ENCODE measurements at places on chromosomes 6 and 20. TPM values are rescaled to one million over a fixed set of nuclear protein-coding genes. Genes with fewer than 3 reads are reported as not detected.

KHDC1L gene
- not detected for total RNA-seq

PTK6 gene
- 0.11 TPM for total RNA-seq

ERVFRD-1 gene
- not detected for total RNA-seq

DNA sequence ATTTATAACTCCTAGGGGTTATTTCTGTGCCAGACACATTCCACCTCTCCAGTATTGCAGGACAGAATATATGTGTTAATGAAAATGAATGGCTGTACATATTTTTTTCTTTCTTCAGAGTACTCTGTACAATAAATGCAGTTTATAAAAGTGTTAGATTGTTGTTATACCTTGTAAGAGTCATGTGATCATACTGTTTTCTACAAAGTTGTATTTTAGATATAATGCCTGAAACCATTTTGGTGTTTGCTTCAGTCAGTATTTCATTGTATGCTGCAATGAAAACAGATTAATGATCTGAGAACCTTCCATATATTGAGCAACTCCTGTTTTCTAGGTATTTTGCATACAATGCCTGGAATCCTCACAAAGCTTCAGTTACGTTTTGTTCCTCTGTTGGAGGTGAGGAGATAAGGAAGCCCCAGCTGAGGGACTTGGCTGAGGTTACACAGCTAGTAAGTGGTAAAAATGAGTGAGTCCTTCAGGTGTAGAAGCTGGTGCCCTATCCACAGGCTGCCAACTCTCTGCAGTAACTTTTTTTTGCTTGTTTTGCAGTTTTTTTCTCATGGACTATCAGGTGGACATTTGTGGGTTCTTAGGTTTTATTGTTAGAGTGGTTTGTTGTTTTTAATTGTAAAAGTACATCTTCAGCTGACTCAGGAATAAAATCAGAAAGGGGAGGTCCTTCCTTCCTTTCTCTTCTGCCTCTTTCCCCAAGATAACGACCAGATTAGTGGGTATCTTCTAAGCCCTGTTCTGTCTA, 11.6 kb downstream of the PDCD2 start:
- DNase-seq = no peak

- no peak for DNase-seq
These were observed 141.7 kb downstream of the F13A1 start for GRCh38 chr6:6178795-6179194.

- peak; percentile 1 for DNase-seq
These were observed 24.5 kb downstream of the PYGB start for GRCh38 chr20:25272223-25273000.

- no peak for DNase-seq
These were observed 19.1 kb downstream of the ADGRB3 start for GRCh38 chr6:68654134-68654533.

DNA sequence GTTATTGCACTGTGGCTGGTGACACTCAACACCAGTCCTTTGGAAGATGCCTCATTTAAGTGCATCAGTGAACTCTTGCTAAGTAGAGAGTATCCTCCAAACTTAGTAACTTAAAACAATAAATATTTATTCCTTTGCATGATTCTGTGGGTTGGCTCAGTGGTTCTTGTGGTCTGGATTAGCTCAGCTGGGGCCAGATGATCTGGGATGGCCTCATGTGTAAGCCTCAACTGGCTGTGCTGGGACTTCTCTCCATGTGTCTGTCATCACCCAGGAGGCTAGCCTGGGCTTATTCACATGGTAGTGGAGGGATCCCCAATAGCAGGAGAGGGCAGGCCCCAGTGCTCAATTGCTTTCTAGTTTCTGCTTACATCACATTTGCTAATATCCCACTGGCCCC, 8.3 kb downstream of the LRRN4 start:
- no peak for DNase-seq

GRCh38 chr6:11618533-11618932, 81.0 kb downstream of the TMEM170B start:
- no peak for DNase-seq

- DNase-seq = no peak
These were observed 134.3 kb upstream of the CDH4 start for GRCh38 chr20:61117725-61118124.

GRCh38 chr20:37729452-37729851, 35.6 kb downstream of the CTNNBL1 start:
- DNase-seq = no peak

- DNase-seq = peak; percentile 56
These were observed 17.1 kb downstream of the TPBG start for GRCh38 chr6:82380566-82381185.

GRCh38 chr6:15073344-15073789, 172.5 kb upstream of the JARID2 start:
- no peak for DNase-seq

DNA sequence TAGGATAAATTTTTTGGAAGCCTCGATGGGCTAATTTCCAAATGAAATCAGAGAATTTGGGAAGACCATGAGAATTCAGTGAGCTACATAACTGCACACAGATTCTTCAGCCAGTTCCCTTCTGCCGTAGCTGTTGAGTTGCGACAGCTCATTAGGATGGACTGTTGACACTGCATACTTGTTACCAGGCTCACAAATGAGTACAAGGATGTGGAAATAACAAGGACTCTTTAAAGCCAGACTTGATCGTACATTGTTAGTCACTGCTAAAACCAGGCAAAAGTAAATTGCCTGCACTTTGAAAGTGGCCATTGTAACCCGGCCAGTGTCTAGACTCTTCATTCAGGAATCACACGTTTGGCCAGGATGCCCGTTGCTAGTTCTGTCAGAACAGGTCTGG, 37.0 kb downstream of the NDUFAF5 start:
- DNase-seq = no peak

- DNase-seq = no peak
These were observed 32.7 kb downstream of the CENPW start for GRCh38 chr6:126372626-126373025.

DNA sequence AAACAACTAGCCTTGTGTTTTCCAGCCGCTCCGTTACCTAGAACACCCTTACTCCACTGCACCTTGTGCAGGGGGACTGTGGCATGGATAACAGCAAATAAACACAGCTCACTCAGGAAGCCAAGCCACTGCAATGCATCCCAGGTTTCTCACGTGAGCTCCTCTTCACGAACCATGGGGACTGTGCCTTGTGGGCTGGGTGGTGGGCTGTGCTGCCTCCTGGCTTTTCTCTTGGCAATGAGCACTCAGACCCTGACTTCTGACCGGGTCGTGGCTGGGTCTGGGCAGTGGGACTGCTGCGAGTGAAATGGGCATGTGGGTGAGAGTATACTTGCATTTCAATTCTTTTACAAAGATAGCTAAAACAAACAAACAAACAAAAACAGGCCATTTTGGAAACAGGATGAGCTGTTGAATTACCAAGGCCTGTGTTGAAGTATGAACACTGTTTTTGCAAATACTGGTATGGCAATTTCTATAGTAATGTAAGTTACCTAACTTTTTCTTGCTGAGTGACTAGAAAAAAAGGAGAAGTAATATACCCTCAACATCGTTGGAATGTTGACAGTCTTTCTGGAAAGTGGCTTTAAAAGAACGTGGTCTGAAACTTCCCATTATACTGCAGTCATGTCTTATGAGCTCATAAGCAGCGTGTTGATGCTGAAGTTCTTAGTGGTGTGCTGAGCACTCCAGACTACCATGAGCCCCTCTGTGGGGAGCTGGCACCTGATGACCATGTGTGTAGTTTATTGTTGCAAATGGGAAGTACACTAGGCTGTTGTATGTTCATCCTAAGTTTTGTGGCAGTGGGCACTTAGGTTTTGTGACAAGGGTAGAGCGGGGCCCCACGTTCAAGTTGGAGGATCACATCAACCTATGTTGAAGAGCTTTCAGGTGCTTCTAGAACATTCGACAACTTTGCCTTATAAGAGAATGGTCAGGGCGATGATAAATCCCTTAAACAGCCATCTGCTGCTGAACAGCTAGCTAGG, 120.4 kb downstream of the ARMC2 start:
- DNase-seq = no peak

- no peak for DNase-seq
These were observed 85.5 kb upstream of the RPS6KA2 start for GRCh38 chr6:166712286-166713228.

GRCh38 chr20:41029150-41029901, 704 bp downstream of the TOP1 start:
- DNase-seq = peak; percentile 29

DNA sequence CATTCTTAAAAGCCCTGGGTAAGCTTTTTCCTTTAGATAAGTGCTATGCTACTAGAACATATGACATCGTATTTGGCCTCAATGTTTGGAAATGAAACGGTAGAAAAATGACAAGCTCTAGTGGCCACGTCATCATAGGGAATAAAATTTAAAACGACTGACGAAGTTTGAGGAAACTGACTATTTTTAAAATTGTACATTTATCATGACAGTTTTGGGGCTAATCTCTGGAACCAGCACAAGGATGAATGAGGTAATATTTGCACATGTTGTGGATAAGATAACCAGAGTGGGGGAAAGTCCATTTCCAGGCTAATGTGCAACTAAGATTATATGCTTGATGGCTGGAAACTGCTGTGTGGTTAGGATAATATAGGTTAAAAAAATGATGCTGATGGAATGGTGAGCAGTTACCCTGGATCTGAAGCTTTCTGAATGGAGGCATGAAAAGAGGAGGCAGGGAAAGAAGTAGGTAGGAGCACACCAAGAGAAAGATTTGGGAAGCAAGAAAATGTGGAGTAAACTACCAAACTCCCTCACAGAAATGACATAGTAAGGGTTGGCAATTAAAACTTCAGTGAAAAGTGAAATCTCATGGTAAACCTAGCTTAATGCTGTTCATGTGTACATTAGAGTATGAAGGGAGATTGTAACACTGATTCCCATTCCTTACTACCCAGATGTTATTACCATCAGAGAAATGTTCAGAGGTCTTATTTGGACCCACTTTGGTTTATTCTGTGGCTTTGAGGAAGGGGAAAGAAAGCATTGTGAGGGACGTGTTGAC, 42.7 kb upstream of the CEP162 start:
- DNase-seq = no peak

Measured in thyroid gland (tissue), 4 donors.